Stimulated activated CD4-positive, alpha-beta T cell treated with anti-CD3 and anti-CD28 coated beads, Interleukin-12 subunit alpha, Interleukin-12 subunit beta, amount 100 ng/mL, for 4 hours (primary cell): ENCODE measurements at places on chromosomes 2 and 18.

DNA sequence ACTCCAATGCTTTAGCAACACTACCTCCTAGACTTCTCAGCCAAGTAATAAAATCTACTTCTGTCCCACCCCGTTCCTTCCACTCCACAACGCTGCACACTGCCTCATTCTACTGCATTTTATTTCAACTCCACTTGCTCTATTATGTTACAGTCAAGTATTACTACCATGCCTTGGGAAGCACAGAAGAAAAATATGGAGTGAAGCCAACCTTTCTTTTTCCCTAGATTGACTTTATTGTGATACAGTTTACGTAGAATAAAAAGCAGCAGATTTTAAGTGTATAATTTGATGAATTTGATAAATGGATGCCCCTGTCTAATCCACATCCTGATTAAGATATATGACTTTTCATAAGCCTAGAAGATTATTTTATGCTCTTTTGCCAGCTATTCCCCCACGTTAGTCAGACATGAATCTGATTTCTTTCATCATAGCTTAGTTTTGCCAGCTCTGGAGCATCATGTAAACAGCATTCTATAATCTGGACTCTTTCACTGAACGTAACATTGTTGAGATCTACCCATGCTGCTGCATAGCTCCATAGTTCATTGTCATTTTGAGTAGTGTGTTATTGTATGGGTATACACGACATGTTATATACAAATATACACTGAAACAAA, 676.8 kb upstream of the RAB6C start:
- DNase-seq = no peak

GRCh38 chr2:142681952-142682351, 195.5 kb upstream of the KYNU start:
- DNase-seq = no peak

GRCh38 chr18:68024716-68025115, 508.2 kb upstream of the DSEL start:
- DNase-seq = no peak

GRCh38 chr2:104929663-104930062, 75.7 kb downstream of the POU3F3 start:
- DNase-seq = no peak

DNA sequence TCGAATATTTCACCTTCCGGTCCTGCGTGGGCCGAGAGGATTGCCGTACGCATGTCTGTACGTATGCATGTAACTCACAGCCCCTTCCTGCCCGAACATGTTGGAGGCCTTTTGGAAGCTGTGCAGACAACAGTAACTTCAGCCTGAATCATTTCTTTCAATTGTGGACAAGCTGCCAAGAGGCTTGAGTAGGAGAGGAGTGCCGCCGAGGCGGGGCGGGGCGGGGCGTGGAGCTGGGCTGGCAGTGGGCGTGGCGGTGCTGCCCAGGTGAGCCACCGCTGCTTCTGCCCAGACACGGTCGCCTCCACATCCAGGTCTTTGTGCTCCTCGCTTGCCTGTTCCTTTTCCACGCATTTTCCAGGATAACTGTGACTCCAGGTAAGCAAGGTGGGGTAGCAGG, at the start of gene SERPINB5:
Gene SERPINB5 (plus strand): TSS at position 291 of the 400 bp plus-strand sequence. CDS start 7,471 bp downstream, outside the sequence.
- no peak for DNase-seq

DNA sequence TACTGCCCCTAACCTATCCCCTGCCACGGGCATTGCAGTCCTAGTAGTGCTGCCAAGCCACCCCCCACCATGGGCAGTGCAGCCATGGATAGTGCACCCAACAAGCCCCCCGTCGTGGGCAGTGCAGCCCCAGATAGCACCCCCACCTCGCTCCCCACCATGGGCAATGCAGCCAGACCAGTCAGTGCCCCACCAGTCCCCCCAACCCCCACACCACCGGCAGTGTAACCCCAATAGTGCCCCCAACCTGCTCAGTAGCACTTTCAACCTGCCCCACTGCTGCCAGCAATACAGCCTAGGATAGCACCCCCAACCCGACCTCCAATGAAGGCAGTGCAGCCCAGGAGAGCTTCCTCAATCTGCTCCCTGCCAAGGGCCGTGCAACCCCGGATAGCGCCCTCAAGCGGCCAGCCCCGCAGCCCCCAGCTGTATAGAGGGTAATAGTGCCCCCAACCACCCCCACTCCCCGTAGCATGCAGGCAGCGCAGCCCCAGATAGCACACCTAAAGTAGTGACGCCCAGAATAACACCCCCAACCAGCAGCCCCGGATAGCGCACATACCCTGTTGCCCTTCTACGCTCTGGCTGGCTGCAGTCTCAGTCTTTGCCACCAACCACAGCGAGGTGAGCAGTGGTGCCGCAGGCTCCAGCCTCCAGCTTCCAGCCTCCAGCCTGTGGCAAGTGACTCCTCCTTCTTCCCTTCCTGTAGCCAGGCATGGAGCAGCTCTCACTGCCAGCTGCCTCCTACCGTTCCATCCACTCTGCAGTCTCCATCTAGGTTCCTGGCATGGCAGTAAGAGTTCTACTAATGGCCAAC, 45.4 kb upstream of the ANKRD62 start:
- no peak for DNase-seq

GRCh38 chr2:205461678-205462665, 220.3 kb upstream of the NRP2 start:
- no peak for DNase-seq

- no peak for DNase-seq
Measured at GRCh38 chr18:22505141-22505591, 87.5 kb upstream of the CTAGE1 start.

- peak; percentile 15 for DNase-seq
Measured at GRCh38 chr18:76620321-76621170, 125.5 kb upstream of the ZNF516 start.

GRCh38 chr2:234163510-234164045, 113.1 kb downstream of the SPP2 start:
- DNase-seq = no peak

DNA sequence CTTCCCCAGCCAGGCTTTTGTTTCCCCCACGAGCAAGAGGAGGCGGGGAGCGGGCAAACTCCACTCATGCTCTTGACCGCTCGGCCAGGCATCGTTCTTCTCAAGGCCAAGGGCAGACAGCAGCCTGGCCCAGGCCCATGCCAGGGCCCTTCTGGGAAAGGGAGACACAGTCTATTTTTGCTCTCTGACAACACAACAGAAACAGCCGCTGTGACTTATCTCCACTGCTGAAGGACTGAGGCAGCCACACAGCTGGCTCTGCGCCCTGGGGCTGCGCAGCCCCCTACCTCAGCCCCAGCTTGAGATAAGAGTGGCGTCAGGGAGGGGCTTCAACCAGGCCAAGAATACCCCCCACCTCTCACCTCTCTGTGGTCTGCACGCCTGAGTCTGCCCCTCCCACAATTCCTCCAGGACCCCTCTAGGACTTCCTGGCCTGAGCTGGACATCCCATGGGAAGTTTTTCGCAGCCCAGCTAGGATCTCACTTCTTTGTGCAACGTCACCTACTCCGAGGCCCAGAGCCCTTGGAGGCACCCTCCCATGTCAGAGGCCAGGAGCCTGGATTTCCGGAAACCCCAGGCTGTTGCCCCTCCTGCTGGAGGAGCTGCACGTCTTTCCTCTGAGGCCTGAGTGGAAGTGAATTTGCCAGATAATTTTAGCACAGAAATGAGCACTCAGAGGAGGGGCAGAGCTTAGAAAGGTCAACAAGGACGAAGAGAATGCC, 118.9 kb upstream of the OTOS start:
- DNase-seq = no peak

DNA sequence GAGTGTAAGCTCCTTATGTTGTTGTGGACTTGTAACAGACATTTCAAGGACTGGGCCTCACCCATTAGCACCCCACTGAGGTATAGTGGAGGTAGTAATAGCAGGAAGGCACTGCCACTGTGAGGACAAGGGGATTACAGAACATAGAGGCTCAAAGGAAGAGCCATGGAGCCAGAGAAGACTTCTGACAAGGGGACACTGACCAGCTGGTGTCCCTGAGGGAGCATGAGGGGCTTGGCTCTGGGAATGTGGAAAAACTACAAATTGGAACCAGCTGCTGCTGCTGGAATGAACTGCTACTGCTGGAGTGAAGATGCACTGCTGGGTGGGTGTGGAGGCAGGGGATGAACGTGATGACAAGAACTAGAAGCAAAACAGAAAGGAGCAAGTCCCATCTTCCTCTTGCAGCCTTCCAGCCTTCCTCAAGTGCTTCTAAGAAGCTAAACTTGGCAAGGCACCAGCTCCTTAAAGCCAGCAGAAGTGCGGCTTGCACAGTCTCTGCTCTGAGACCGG, 167.3 kb upstream of the NOSTRIN start:
- DNase-seq = no peak

- no peak for DNase-seq
Measured at GRCh38 chr18:24543795-24544498, 83.5 kb downstream of the HRH4 start.

DNA sequence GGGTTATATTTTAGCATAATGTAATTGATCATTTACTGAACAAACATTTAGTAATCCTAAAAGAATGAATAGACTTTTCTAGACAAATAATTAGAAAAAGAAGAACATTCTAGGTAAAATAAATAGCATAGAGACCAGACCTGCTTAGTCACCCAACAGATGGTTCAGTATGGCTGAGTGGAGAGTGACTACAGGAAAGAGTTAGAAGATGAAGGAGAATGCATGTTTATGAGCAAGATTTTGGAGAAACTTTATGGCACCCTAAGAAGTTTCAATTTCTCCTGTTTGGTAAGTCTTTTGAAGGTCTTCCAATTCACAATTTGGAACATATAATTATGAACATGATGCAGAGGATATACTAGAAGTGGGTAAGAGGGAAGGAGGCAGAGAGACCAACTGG, 32.9 kb downstream of the FAP start:
- no peak for DNase-seq

GRCh38 chr2:59385971-59386370, 1144.8 kb upstream of the FANCL start:
- no peak for DNase-seq

DNA sequence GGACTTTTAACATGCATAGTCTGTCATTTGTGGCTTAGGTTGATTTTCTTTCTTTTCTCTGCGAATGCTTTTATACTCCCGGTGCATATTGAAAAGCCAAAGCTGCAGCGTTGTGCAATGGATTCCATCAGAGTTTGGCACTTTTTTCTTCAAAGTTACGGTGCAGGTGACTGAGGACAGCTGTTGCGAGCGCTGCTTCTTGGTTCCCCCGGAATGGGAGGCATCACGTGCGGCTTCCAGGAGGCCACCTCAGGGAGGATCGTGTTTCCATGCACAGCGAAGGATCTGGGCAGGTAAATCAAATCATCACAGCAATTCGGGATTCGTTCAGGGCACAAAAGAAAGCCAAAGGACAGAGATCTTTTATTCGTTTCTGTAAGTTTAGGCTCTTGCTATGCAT, 109.6 kb upstream of the ALKAL2 start:
- no peak for DNase-seq

DNA sequence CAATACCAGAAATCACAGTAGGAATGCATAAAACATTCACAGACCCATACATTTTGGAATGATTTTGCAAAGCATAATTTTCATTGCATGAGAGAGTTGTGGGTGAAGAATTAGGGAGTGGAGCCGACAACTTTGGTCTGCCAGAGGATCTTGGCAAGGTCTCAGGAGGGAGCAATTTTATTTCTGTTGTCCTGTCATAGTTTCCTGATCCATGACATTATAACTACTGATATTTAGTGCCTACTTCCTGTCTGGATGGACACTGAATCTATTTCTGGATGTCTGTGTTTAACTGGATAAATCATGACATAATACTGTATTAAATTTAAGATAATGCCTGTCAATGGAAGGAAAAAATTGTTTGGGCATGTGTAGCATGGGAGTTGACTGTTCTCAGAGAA, 2.4 kb downstream of the ITGA4 start:
- DNase-seq = no peak

DNA sequence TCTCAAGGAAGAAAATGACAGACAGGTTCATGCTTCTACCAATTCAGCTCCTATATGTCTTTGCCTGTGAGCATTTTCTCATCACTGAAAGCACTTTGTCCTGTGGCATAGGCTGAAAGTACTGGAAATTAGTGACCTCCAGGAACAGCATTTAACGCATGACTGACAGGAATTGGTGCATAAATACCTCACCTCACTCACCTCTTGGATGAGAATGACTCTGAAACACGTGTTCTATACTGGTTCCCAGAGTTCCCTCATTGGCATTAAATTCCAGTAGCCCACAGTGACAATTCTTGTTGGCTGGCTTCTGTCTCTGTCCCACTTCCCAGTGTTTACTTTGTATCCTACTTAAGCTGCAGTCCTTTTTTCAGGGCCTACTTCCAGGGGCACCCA, 83.4 kb upstream of the MAPRE2 start:
- no peak for DNase-seq

- DNase-seq = no peak
Measured at GRCh38 chr2:43348908-43349661, 122.7 kb upstream of the ZFP36L2 start.

GRCh38 chr2:47217277-47217676, 62.2 kb upstream of the STPG4 start:
- DNase-seq = no peak

GRCh38 chr18:68733707-68734106, 18.8 kb upstream of the TMX3 start:
- no peak for DNase-seq

DNA sequence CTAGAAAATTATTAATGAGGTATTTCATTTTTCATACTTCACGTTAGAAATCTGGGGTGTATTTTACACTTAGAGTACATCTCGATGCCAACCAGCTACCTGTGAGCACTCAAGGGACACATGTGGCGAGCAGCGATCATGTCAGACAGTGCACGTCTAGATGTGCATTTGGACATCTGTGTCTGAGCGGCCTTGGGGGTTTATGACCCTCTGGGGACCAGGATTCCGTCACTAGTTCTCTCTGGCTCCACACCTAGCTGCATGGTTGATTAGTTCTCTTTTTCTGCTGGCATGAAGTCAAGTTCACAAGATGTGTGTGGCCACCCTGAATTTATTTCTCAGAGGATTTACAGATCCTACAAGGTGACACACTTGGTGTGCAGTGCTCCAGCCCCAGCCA, 192.2 kb downstream of the TSN start:
- DNase-seq = no peak

DNA sequence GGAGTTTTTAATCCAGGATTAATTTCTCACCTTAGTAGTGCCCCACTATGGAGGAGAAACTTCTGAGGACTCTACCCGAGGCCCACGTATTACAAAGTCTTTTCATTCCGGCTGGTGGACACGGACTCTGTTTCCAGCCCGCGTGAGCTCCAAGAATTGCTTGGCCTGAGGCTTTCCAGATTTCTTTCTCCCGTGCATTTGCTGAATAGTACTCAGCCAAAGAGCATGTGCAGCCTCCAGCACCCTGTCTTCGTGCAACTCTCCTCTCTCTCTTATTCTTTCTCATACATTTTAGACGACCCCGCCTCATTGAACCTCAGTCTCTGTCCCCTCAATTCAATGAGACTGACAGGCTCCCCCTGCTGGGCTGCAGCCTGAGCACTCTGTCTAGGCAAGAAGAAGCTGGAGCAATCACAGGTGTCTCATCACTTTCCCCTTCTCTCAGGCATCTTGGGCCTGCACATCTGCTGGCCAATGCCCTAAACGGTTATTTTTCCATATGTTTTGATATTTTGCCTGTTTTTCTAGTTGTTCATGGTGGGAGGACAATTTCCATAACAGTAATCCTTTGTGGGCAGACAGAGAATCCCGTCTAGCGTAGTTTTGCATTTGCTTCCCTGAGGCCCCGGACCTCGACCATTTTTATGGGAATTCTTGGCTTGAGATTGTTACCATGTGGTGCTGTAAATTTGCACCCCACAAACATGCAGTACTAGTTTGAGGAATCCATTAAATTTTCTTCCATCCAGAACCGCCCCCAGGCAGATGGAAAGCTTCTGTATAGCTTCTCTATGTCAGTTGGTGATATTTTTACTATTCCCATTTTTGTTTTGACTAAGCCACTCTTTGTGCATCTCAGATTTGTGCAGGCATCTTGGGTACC, 50.1 kb upstream of the LPIN2 start:
- DNase-seq = peak; percentile 62

- DNase-seq = no peak
Measured at GRCh38 chr2:73494031-73494430, 108.4 kb downstream of the ALMS1 start.
